NCI-H2171 treated with DMSO at 0.1 percent for 48 hours (cell line): ENCODE measurements at places on chromosomes 12 and 14.
A peak's percentile ranks its signal among the peaks of the same experiment; 100 is the strongest.

DNA sequence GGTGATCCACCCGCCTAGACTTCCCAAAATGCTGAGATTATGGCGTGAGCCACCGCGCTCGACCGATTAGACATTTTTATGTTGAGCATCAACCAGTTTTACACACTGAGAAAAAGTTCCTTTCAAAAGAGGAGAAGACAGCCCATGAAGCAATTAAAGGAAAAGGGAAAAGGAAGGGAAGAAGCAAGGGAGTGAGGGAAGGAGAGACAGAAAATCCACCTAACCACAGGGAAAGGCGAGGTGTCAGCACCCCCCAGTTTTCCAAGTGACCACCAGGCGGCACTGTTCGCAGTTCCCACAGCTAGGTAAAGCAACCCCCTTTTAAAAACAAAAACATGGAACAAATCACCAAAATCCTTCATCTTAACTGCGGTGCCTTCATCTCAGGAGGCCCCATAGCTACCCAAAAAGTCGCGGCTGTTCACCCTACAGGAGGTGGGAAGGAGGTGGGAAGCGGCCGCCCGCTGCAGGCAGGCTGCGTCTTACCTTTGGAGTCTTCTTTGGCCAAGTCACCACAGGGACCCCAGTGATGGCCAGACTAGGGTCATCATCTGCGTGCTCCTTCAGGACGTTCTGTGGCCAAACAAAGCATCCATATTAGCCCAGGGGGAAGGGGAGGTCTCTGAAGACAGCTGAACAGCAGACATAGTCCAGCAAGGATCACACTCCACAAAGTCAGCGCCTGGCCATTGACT lies 86.6 kb downstream of the KDM2B start:
- peak; percentile 10 for DNase-seq

GRCh38 chr12:15535352-15535781 lies 213.1 kb downstream of the PTPRO start:
- DNase-seq, result no peak

DNA sequence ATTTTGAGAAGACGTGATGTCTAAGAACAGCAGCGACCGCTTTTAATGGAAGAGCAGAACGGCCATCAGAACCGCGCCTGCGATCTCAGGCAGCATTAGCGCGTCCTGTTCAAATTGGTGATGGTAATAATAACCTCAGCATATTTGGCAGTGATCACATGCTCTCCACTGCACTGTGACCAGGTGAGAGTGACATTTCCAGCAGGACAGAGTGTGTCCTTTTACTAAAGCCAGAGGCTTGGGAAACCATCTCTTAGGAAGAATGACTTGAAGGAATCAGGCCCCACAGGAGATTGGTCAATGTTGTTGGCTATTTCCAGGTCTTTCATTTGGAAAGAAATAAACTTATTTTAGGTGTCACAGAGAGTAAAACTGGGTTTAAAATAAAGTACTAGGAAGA lies 51.4 kb upstream of the FBXO21 start:
- DNase-seq, result no peak

- no peak for DNase-seq
These were observed 182.0 kb upstream of the NAV3 start for GRCh38 chr12:77648716-77649115.

GRCh38 chr14:24802236-24802635 lies 168.2 kb upstream of the GZMB start:
- DNase-seq, result no peak

- no peak for DNase-seq
These were observed 10.9 kb downstream of the NAB2 start for GRCh38 chr12:57099766-57100165.

GRCh38 chr14:51167587-51168214 lies 72.3 kb upstream of the TMX1 start:
- no peak for DNase-seq

DNA sequence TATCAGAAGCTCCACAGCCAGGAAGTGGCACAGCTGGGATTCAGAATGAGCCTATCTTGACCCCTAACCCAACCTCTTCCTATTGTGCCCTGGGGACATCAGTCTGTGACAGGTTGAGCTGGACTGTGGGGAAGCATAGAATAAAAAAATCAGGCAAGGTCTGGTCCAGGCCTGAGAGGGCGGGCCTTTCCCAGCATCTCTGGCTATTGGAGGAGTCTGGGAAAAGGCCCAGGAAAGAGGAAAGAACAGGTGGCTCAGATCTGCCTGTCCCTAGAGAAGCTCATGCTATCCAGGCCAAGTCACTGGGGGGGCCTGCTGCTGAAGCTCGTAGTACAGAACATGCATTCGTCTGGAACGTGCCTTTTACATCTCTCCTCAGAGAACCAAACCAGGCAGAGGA lies 100.5 kb downstream of the PPM1H start:
- DNase-seq, result peak; percentile 69

DNA sequence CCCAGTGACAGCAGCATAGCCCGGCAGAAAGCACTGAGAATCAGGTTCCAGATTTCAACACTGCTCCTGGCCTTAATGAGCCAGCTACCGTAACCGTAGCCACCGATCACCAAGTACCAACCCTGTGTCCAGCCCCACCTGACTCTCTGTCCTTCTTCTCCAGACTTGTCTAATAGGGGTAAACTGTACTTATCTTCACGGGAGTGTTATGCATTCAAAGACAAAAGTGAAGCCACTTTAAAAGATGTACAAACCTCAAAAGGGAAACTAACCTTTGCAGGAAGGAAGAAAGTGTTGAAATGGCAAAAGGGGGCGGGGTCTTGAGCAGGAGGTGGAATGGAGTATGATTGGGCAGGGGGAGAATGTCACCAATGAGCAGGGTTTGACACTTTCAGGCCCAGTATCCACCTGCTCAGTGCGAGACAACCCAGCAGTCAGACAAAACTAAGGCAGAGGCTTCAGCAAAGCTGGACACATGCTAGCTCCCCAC lies 226.1 kb downstream of the CHST11 start:
- DNase-seq, result no peak

DNA sequence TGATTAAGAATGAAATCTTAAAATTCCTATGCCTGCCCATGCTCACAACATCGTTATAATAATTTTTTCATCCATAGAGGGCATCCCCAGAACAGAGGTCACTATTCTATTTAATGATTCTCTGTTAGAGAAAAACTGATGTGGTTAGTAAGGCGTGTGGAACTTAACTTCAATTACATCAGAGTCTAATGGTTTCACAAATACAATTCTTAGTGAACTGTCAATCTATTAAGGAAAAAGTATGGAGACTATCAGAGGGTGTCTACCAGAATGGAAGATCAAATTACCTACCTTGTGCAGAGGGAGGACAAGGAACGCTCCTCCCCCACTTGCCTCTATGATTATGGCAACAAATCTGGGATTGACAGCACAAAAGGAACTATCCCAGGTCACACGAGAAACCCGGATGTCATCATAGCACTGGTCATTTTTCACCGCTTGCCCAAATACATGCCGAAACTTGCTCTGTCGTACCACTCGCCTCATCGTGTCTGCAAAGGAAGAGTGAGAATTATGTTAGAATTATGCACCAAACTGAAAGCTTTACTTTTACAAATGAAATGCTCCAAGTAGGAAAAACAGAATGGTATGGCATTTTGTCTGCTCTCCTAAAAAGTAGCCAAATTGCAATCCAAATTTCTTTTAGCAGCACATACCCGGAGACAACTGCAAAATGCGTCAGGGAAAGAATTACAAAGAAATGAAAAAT lies 30.3 kb downstream of the CORO1C start:
- peak; percentile 88 for DNase-seq

- DNase-seq, result no peak
These were observed 465.3 kb downstream of the RAD51B start for GRCh38 chr14:68284834-68285233.

DNA sequence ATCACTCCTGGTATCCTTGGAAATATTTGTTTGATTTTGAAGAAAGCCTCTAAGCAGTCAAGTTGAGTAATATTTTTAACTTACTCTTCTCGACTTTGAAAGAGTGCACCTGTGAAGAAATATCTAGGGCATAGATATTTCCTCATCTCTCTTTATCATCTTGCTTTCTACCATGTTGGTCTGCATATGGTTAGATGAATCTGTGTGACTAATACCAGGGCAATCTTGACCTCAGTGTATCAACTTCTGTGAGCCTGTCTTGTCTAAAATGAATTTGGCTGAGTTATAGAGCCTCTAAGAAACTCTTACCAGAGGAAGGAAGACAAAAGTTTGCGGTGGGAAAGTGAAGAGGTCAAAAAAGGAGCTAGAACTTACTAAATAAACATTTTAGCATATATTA lies 68.4 kb downstream of the SYT1 start:
- DNase-seq, result no peak

DNA sequence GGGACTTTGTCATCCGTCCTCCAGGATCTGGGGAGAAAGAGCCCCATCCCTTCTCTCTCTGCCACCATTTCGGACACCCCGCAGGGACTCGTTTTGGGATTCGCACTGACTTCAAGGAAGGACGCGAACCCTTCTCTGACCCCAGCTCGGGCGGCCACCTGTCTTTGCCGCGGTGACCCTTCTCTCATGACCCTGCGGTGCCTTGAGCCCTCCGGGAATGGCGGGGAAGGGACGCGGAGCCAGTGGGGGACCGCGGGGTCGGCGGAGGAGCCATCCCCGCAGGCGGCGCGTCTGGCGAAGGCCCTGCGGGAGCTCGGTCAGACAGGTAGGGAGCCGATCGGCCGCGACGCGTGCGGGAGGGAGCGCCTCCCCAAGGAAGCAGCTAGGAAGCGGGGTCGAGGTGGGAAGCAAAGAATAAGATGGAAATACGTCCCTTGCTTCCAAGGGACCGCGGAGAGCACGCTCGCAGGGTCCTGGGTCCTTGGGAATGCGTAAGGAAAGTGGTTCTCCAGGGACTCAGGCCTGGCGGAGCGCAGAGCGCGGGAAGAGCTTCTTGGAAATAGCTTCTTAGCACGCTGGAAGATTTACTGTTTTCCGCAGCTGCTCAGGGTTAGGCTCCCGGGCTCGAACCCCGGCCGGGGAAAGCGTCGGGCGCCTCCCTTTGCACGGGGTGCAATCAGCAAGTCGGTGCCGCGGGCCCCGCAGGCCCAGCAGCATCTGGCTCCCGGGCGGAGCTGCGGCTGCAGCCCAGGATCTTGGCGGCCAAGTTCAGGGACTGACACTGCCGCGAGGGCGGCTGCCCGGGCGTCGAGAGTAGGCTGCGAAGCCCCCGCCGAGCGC lies 457 bp downstream of the SOCS2 start:
- no peak for DNase-seq

GRCh38 chr14:62691647-62692489 lies 353.4 kb downstream of the KCNH5 start:
- peak; percentile 94 for DNase-seq

DNA sequence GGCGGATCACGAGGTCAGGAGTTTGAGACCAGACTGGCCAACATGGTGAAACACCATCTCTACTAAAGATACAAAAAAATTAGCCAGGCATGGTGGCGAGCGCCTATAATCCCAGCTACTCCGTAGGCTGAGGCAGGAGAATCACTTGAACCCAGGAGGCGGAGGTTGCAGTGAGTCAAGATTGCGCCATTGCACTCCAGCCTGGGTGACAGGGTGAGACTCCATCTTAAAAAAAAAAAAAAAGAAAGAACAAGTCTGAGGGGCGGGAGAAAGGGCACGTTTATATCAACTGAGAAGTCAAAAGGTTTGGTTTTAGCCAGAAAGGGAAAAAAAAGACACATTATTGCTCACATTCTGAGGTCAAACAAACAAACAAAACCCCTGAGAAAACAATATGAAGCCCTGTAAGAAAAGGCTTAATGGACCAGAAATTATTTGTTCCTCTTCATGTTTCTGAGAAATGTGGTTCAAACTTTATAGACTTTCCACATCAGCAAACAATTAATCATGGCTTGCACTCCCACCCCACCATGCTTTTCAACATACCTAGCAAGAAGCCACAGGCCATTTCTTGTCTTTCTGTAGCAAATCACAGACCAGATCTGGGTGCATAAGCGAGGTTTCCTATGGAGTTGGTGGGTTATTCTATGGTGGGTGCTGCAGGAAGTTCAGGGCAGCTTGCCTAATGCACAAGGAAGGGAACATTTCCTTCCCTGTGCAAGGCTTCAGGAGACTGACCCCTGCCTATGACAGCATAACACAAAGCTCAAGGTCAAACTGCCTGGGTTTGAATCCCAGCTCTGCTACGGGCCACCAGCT lies 80.1 kb downstream of the SSPN start:
- no peak for DNase-seq

- DNase-seq, result no peak
These were observed 28.3 kb downstream of the KRT18 start for GRCh38 chr12:52977170-52977569.

GRCh38 chr14:102825307-102826095 lies 48.3 kb downstream of the TRAF3 start:
- DNase-seq, result no peak

DNA sequence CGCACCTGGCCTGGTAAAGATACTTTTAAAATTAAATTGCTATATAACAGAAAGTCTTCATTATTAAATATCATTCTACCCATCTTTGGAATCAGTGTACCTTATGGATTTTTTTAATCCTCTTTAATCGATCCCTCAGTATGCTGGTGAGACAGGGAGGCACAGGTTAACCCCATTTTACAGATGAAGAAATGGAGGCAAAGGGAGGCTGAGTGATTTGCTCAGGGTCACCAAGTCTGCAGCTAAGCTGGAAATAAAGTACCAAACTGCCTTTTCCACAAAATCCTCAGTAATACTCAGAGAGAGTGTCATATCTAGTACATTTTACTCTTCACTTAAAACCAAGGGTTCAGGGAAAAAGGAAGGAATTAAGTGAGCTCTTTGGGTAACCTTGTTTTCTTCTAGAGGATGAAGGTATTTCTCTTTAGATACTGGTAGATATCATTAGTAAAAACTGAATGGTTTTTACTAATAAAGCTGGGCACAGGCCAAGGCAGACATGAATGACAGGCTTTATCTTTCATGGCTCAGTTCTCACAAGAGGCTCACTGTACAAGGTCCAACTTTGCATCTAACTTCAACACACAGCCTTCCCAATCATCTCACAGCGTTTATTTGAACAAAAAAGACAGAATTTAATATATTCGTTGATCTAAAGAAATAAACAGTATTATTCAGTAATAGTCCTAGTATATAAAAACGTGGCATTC lies 35.3 kb upstream of the TTC7B start:
- DNase-seq, result no peak

DNA sequence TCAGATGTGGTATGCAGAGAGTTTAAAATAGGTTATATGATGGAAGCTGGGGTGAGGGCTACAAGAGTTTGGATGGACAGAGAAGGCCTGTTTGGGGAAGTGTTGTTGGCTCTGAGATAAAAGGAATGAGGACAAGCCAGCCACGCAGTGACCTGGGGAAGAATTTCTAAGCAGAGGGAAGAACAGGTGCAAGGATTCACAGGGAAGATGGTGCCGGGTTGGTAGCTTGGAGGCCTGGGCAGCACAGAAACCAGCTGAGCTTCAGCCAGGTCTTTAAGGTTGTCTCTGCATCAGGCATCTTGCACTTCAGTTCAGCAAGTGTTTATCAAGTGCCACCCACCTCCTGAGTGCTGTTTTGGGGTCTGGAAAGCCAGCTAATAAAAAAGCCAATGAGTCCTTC lies 1163.7 kb downstream of the AACS start:
- DNase-seq, result no peak

DNA sequence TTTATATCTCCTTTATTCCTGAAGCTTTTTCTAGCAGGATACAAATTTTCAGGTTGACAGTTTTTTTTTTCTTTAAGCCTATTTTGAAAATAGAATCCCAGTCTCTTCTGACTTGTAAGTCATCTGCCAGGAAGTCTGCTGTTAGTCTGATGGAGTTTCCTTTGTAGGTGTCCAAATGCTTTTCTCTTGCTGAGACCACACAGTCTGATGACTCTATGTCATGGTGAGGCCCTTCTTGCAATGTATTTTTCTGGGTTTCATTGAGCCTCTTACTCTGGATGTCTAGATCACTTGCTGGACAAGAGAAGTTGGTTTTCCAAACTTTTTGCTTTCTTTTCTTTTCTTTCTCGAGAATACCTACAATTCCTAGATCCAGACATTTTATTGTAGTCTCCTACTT lies 30.6 kb downstream of the USP15 start:
- no peak for DNase-seq

- DNase-seq, result no peak
These were observed 53.2 kb downstream of the ATG2B start for GRCh38 chr14:96309896-96310330.
